ENCODE measurements at places on chromosomes 4 and X.

GRCh38 chr4:142660728-142661127 lies 185.4 kb downstream of the INPP4B start:
- no peak for DNase-seq

- DNase-seq = no peak
These were observed 76.5 kb upstream of the TEX13A start for GRCh38 chrX:105297041-105297440.

GRCh38 chr4:138512756-138513155 lies 270.6 kb upstream of the SLC7A11 start:
- peak; percentile 12 for DNase-seq

GRCh38 chr4:150329373-150329772 lies 251.1 kb downstream of the DCLK2 start:
- no peak for DNase-seq

DNA sequence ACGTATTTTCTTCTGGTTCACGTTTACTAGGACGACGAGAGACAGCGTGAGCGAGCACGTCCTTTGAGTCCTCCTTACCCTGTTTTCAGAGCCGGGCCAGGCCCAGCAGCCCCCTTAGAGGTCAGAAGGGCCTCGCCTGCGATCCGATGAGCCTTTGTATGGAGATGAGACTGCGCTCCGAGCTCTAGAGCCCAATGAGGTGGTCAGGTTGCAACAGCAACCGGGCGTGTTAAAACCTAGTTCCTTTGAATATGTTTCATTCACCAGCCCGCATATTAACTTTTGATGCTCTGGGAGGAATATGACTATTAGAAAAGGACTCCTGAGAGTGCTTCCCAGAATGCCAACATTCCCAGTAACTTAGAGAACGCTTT lies 55.6 kb upstream of the TADA2B start:
- DNase-seq = no peak

DNA sequence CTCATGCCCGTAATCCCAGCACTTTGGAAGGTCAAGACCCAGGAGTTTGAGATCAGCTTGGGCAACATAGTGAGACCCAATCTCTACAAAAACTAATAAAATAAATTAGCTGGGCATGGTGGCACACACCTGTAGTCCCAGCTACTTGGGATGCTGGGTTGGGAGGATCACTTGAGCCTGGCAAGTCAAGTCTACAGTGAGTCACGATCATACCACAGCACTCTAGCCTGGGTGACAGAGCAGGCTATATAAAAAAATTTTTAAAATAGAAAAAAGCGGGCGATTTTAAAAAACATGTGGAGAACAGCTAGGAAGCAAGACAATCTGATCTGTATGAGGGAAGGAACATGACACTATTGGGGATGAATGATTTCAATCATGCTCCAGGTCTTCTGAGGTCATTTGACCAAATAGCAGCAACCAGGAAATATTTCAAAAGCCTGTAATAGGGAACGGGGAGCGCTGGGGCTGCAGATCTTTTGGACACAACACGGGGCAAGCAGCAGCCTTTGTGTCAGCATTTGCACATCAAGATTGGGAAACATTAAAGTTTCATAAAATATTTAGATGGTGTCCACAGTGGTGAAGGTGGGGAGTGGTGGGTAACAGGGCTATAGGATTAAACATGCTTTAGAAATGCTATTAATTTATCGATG lies 48.3 kb upstream of the GUCY1A1 start:
- no peak for DNase-seq

DNA sequence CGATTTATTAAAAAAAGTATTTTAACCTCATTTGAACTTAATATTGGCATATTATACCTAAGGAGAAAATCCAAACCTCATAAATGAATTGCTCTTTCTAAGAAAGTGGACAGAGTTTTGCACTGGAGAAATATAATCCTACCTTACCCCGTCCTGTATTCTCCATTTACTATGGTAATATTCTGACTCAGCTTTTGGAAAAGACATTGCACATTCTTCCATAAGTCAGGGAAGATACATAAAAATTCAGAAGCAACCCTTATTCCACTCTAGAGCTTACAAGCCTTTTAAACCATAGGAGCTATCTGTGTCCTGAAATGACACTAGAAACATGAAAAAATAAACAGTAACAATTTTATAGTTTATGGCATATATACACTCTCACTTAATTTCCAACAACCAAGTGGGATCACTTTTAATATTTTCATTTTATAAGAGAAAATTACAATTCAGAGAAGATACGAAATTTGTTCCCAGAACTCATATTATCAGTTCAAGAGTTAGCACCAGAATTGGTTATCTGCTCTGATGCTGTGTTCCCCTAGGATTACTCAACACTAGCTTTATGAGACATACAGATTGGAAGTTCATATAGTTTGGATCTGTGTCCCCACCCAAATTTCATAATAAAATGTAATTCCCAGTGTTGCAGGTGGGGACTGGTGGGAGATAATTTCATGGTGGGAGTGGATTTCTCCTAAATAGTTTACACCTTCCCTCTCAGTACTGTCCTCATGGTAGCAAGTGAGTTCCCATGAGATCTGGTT lies 359.4 kb downstream of the ARAP2 start:
- no peak for DNase-seq

- DNase-seq = peak; percentile 20
These were observed 69.6 kb downstream of the ENPP6 start for GRCh38 chr4:184147858-184148737.
